ENCODE measurements at places on chromosomes 16 and 17.

DNA sequence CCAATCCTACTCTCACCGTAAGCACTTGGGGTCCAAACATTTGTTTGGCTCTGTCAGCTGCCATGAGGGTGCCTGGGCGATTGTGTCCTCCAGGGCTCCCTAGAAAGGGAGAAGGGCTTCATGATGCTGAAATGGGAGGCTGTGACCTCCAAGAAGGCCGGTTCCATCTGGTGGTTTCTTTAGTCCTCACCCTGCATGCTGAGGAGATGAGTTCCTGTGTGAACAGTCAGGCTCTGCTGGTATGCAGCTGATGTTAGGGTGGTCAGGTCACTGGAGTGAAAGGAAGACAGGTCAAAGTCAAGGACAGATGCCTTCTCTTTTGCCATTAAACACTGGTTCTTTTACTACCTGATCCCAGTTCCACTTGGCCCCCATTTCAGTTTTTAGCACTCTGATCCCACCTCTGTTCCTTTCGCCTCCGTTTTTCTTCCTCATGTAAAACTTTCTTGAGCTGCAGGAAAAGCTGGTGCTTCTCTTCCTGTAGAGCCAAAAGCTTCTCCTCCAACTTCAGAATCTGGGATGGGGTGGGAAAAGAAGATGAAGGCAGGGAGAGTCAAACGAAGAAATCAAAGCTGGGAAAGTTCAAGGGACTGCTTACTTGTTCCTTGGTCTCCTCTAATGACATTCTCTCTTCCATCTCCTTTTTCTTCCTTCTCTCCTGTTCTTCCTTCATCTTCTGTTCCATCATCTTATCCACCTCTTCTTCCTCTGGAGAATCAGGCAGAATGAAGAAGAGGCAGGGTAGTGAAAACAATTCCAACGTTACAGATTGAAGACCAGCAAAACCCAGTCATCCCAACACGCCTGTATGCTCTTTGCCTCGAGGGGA, 1.1 kb downstream of the GPS2 start:
- DNase-seq: no peak

DNA sequence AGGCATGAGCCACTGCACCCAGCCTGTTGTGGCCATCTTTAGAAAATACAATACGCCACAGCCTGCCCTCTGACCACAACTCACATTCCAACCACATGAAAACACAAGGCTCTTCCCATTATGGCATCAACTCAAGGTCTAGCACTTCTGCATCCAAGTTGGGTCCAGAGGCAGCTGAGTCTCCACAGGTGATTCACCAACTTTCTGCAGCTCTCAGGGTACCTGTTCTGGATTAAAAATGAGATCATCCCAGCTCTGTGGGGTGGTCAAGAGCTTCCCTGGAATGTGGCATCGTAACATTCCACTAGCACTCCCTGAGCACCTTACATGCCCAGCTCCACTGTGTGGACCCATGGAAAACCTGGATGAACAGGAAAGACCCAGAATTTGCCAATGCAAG, 9.9 kb upstream of the GUCY2D start:
- peak; percentile 74 for DNase-seq

GRCh38 chr16:9422762-9423513, 331.5 kb downstream of the HAPSTR1 start:
- no peak for DNase-seq

DNA sequence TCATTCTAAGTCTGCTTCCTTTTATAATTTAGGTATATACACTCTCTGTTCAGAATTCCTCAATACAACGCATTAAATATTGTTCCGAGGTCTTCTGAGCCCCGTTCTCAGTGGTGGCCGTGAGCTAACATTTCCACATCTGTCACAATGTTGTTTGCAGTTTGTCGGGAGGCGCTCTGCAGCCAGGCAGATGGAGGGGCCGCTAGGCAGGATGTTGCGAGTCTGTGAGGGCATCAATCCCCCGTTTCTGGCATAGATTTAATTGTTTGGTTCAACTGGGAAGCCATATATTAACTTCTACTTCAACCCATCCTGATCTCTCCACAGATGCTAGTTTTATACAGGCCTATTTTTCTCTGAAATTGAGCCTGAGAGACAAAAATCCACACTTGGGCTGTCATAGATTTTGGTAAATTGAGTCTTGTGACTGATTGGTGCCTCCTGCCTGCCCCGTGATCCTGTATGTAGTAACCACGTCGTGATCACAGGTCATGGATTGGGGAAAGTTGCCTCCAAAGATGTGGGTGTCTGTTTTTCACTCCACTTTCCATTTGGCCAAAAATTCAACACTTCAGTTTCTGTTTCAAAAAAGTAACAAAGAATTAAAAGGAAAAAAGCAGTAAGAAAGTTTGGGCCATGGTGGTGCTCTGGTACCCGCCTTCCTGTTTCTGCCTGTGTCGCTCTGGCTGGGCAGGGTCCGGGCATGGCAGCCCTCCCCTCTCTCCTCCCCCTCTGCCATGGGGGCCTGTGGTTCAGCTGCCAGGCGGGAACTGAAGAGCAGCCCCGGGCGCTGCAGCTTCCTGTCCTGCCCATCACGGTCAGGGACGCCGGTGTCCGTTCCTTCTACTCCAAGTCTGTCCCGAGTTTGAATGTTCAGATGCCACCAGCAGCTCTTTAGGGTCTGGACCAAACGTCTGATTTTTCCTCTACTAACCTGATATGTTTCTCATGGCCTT, 41.5 kb downstream of the RPTOR start:
- no peak for DNase-seq

GRCh38 chr16:50616883-50617645, 64.0 kb downstream of the SNX20 start:
- DNase-seq: no peak

- DNase-seq: no peak
Observed at GRCh38 chr17:71725811-71726210, 395.0 kb upstream of the SOX9 start.

GRCh38 chr17:79036596-79036995, 12.6 kb downstream of the C1QTNF1 start:
- DNase-seq: no peak
